IPS DF 19.7 (cell line): ENCODE measurements at places on chromosomes 11 and 22.

DNA sequence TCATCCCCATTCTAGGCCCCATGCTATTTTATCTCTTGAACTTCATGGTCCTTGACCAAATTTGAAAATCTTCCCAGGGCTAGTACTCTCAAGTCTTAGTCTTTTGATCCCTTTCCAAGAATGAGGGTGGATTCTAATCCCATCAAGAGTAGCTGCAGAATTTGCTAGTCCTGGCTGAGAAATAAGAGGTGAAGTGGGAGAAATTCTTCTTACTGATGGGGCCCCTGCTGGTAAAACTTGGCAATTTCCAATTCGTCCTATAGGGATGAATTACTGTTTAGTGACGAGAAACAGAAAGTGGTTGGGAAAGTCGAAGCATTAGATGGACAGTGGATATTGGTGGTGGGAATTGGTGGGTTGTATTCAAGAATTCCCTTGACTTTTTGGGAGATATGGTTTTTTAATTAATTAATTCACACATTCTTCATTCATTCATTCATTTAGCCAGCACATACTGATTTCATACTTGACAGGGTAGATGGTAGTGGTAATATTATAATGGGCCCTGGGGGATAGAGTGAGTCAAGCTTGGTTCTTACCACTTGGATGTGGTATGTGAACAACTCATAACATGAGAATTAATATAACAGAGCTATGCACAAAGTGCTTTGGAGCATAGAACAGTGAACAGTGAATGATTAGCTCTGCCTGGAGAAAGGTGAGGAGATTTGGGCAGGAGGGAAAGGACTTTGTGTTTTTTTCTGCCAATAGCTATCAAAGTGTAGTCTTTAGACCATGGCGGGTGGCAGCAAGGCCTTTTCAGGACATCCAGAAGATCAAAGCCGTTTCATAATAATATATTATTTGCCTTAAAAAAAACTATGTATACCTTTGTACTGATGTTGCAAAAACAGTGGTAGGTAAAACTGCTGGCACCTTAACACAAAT, 103.8 kb downstream of the STIM1 start:
- no peak for DNase-seq

- no peak for DNase-seq
Observed at GRCh38 chr11:10317776-10318526, 13.1 kb downstream of the ADM start.

- DNase-seq, result no peak
Observed at GRCh38 chr11:35259529-35259928, 120.6 kb downstream of the CD44 start.

DNA sequence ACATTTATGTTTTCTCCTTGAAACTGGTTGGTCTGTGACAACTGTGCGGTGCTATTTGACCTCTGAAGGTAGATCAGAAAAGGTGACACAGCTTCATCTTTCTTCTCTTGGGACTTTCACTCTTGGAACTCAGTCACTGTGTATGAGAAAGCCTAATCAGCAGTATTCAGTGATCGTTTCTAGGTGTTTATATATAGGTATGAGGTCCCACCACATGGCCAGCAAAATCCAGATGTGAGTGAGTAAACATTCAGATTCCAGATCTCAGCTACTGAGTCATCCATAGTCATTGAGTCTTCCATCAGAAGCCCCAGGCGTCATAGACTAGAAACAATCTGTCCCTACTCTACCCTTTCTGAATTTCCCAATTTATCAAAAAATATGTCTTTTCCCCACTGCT, 117.3 kb upstream of the CTSC start:
- DNase-seq, result no peak

GRCh38 chr11:62892077-62892922, 11.6 kb downstream of the SLC3A2 start:
- no peak for DNase-seq

DNA sequence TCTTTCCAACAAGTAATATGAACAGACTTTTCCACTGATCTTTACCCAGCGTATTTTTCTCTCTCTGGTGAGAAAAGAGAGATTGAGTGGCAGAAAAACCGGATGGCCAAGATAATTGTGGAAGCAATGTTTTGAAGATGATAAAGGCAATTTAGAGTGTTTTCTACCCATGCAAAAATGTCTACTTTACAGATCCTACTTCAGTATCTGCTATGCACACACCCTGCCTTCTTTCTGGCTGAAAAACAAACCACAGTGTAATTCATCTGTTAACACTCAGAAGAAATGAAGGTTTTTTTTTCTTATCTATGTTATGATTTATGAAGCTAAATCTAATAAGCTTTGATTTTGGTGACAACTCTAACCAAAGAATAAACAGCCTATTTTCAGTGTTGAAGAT, 56.8 kb downstream of the SLC5A12 start:
- no peak for DNase-seq

GRCh38 chr11:74037309-74037708, 28.4 kb upstream of the UCP3 start:
- DNase-seq, result no peak

DNA sequence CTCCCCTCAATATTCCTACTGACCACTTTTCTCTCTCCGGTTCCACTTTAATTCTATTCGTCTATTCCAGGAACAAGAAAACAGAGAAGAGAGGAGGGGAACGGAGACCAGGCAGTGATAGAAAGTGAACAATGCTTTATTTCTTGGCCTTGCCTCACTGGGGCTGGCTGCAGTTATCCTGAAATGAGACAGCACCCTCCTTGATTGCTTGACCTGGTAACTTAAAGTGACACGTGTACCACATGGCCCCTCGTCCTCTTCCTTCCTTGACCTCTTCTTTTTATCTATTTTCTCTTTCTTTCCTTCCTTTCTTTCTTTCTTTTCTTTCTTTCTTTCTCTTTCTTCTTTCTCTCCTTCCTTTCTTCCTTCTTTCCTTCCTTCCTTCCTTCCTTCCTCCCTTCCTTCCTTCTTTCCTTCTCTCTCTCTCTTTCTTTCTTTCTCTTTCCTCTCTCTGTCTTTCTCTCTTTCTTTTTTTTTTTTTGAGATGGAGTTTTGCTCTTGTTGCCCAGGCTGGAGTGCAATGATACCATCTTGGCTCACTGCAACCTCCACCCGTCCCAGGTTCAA, 52.8 kb upstream of the CLMP start:
- DNase-seq, result no peak

GRCh38 chr11:12802418-12803085, 128.3 kb downstream of the TEAD1 start:
- no peak for DNase-seq

- no peak for DNase-seq
Observed at GRCh38 chr11:61049063-61049377, 53.3 kb upstream of the CD5 start.

DNA sequence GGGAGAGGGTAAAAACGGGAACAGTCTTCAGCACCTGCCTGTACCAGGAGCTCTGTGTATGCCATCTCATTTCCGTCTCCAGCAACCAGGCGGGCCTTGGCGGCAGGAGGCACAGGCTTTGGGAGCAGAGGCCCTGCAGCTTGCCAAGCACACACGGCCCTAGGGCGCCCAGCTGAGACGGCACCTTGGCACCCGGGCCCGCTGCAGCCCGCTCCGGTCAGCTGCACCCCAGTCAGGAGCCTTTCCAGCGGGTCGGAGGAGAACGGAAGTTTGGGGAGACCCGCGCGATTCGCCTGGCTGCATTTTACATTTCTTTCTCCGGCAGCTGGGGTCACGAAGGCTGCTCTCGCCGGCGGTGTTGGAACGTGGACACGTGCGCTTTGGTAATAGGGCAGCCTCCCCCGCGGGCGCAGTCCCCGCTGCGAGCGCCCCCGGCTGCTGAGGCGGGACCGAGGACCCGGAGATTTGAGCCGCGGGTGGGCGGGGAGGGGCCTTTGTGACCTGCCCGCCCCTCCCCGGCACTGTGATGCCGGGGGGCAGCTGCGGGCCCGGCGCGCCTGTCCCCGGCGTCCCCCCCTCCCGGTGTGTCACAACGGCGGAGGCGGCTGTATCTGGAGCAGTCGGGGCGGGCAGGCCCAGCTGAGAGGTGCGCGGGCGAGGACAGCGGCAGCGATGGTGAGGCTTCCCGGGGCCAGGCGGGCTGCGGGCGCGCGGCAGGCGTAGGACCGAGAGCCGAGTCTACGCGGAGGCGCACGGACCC, at the start of gene TUBA8:
TUBA8 (plus strand) TSS at position 616 of the 760 bp plus-strand sequence; CDS start at position 673, 57 bp downstream.
- no peak for DNase-seq

DNA sequence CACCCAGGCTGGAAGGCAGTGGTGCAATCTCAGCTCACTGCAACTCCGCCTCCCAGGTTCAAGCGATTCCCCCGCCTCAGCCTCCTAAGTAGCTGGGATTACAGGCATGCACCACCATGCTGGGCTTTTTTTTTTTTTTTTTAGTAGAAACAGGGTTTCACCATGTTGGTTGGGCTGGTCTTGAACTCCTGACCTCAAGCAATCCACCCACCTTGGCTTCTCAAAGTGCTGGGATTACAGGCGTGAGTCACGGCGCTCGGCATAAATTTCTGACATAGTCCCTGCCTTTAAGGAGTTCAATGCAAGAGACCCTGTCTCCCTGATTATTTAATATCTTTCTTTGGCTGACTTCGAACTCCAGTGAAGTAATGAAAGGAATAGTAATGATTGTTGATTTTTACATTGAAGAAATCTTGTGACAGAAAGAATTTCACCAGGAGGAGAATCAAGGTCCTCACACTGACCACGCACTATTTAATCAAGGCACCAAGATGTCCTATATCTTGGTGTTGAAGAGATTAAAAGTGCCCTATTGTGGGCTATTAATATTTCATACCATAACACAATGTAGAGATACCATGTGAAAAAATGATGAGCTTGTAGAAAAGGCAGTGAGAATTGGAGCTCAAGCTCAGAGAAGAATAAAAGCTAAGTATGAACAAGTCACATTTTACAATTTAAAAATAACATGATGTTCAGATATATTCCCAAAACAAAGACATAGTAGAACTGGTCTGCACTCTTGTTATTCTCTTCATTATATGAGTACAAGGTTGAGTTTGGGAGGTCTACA, 71.6 kb upstream of the BLID start:
- DNase-seq, result no peak

- no peak for DNase-seq
Observed at GRCh38 chr11:32002311-32002710, 88.6 kb upstream of the RCN1 start.

- peak; percentile 71 for DNase-seq
Observed at GRCh38 chr11:93234602-93235207, 36.9 kb upstream of the SLC36A4 start.

GRCh38 chr11:57935402-57936049, 88.2 kb upstream of the OR9Q1 start:
- DNase-seq, result no peak

DNA sequence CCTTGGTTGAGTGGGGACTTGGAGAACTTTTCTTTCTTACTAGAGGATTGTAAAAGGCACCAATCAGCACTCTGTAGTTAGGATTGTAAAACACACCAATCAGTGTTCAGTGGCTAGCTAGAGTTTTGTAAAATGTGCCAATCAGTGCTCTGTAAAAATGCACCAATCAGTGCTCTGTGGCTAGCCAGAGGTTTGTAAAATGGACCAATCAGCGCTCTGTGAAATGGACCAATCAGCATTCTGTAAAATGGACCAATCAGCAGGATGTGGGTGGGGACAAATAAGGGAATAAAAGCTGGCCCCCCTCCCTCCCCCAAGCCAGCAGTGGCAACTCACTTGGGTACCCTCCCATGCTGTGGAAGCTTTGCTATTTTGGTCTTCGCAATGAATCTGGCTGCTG, 5.5 kb upstream of the DRG1 start:
- no peak for DNase-seq

DNA sequence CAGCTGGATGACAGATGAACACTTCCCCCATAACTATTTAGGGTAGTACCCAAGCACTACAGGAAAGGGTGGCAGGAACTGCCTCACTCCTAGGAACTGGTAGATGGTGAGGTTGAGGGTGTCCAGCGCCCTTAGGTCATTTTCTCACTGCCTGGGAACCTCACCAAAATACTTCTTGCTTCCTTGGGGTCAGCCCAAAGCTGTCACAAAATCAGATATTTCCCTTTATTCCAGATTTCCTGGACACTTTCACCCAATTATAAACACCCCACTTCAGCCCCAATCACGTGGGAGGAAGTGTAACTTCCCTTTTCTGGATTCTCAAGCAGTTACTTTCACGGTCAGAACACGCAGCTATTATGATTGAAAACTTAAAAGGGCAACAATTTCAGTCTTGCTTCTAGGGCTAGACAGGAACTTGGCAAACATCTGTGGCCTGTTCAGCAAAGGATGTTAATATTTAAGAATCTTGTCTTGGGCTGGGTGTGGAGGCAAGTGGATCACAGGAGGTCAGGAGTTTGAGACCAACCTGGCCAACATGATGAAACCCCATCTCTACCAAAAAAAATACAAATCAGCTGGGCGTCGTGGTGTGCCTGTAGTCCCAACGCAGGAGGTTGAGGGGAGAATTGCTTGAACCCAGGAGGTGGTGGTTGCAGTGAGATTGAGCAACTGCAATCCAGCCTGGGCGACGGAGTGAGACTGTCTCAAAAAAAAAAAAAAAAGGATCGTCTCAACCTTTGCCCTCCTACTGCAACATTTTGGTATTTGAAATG, 4.0 kb downstream of the FTH1 start:
- DNase-seq, result no peak

- DNase-seq, result no peak
Observed at GRCh38 chr22:37449331-37450001, 22.2 kb upstream of the ELFN2 start.

DNA sequence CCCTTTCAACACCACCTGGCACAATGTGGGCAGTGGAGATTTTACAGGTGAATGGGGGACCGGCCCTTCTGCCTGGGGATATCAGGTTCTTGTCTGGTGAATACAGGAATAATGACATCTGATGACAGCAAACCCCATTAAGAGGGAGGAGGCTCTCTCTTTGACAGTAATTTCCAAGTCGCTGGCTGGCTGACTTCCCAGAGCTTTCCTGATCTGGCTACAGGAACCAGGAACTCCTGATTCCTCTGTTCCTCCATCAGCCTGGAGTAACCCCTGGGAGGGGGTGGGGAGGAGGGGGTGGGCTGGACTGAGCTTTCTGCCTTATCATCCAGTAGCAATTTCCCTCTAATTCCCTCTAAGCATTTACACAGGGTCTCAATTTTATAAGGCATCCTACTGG, 3.7 kb upstream of the MIEF1 start:
- DNase-seq, result no peak

- no peak for DNase-seq
Observed at GRCh38 chr11:90294526-90294925, 71.7 kb upstream of the CHORDC1 start.

- no peak for DNase-seq
Observed at GRCh38 chr22:49295851-49296560, 531.7 kb downstream of the BRD1 start.

GRCh38 chr11:72328366-72329224, 84.6 kb upstream of the PHOX2A start:
- no peak for DNase-seq

DNA sequence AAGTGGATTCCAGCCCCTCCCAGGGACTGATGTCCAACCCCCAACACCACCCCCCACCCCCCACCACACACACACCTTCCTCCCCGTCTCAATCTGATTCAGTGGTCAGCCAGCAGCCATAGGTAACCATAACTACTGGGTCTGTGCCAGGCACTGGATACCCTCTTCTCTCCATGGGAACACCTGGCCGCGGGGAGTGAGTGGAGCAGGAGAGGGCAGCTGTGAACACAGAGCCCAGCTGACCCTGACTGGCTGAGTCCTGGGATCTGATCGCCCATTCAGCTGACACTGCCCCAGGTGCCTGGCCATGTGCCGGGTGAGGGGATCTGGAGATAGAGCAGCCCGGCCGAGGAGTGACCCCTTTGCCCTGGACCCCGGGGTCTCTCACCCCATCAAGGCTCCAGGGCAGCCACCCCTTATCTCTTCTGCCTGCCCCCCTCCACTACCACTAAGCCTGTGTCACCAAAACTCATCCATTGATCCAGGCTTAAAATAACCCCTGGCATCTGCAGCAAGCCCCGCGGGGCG, 2.6 kb upstream of the SHISA8 start:
- DNase-seq, result no peak
